ENCODE measurements at places on chromosomes 3 and 15.

GRCh38 chr15:98433346-98433745 lies 215.0 kb upstream of the IGF1R start:
- DNase-seq: no peak

GRCh38 chr15:64263567-64263966 lies 92.4 kb downstream of the CSNK1G1 start:
- no peak for DNase-seq

DNA sequence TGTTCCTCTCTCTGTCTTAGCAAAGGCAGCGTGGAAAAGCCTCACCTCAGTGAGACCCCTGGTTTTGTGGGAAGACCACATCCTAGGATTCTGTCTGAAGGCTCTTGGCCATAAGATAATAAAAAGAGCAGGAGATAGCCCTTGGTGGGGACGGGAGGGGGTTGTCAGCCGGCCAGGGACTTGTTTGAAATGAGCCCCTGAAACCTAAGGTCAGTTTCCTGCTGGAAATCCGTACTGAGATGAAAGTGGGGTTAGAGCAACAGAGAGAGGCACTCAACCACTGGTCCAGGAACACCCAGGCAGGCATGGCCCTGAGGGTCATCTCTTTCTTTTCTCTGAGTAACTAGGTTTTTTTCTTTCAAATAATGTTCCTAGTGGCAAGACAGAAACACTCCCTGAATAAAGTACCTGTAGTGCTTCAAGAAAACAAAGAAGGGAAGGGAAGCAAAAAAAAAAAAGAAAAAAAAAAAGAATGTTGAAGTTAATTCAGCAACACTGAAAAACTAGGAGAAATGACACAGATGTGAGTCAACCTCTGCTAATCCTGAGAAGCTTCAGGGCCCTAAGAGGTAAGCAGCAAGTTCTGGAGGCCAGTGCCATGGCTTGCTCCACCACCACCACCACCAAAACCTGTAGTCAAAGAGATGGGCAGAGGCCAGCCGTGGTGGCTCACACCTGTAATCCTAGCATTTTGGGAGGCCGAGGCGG lies 3.2 kb downstream of the ITGB5 start:
- peak; percentile 13 for DNase-seq

GRCh38 chr3:160450846-160451245 lies 1.3 kb upstream of the TRIM59 start:
- no peak for DNase-seq

- DNase-seq: no peak
Measured at GRCh38 chr3:74390121-74390877, 224.2 kb downstream of the CNTN3 start.

DNA sequence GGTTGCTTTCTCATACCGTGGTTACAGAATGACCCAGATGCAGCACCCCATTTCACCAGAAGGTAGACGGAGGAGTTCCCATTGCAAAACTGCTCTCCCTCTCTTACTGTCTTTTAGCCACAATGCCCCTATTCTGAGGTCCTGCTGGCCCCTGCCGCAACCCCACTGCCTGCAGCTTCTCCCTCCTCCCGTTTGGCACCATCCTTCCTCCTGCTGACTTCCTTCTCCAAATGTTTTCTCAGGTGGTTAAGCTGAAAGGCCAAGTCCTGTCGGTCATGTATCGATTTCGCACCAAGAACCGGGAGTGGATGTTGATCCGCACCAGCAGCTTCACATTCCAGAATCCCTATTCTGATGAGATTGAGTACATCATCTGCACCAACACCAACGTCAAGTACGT lies 132.3 kb upstream of the ABHD17C start:
- DNase-seq: no peak

DNA sequence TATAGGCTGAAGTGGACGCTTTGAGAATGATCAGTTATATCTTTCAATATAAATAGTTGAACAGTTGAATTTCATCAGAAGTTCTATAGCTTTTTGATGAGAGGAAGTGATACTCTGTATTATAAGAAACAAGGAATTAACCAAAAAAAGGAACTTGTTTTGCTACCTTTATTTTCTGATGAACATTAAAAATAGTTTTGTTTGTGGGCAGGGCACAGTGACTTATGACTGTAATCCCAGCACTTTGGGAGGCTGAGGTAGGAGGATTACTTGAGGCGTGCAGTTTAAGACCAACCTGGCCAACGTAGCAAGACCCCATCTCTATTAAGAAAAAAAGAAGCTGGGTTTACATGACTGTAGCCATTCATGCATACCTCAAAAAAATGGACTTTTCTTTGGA lies 16.7 kb downstream of the BLOC1S6 start:
- DNase-seq: no peak

DNA sequence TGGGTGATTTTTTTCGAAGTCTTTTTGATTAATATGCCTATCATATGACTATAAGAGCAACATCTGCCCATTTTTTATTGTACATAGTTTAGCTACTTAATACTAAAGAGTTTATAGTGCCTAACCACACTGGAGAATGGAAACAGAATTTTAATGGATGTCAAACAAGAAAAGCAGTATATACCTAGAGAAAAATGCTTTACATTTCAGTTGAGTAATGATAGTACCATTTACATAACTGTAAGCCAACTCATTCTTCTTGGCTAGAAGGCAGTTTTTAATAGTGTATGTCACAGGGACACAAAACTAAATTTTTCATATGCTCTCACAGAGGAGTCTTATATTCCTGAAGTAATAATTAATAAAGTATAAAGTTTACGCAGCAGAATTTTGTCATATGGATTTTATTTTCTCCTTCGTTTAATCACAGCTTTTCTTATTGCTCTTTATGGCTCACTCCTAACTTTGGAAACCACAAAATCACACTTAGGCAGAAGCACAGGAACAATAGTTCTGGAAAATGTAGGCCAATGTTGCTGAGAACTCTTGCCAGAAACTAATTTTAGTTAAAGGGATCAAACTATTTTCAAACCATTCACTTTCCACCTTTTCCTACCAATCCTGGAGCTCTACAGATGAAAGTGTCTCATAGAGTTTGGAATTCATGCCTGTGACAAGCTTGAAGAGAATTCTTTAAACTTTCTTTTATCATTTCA lies 243.6 kb downstream of the ZIC1 start:
- no peak for DNase-seq
